Activated CD8-positive, alpha-beta memory T cell treated with anti-CD3 and anti-CD28 coated beads for 4 hours (primary cell): ENCODE measurements at places on chromosomes 3 and 15.

- no peak for DNase-seq
These were observed 26.3 kb downstream of the PXYLP1 start for GRCh38 chr3:141257961-141258360.

- no peak for DNase-seq
These were observed 3.2 kb downstream of the MAPKBP1 start for GRCh38 chr15:41777421-41777973.

- no peak for DNase-seq
These were observed 42.0 kb upstream of the OTOL1 start for GRCh38 chr3:161454615-161455014.

- DNase-seq = no peak
These were observed 326.7 kb downstream of the NTRK3 start for GRCh38 chr15:87929841-87930240.

DNA sequence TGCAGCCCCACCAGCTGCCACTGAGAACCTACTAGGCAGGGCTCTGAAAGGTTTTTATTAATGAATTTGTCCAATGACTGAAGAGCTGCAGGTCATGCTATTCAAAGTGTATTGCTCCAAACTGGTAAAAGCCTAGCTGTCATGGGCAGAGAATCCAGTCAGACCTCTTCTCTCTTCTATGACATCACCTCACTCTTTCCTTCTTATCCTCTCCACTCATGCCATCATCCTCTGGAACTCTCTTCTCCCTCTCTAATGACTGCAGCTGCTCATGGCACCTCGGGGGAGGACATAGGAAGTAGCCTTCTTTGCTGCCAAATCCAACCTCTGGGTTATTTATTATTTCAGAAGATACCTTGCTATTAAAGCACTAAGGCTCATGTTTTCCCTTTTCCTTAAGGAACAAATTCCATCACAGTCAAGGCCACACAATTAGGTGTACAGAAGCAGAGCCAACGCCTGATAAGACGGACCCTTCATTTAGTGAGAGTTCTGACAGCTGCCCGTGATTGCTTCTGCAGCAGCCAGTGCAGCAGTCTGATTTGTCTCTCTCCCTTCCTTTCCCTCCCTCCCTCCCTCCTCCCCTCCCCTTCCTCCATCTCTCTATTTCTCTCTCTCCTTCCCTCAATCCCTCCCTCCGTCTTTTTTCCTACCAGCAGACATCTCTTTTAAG lies 87.0 kb upstream of the ONECUT1 start:
- DNase-seq = no peak

DNA sequence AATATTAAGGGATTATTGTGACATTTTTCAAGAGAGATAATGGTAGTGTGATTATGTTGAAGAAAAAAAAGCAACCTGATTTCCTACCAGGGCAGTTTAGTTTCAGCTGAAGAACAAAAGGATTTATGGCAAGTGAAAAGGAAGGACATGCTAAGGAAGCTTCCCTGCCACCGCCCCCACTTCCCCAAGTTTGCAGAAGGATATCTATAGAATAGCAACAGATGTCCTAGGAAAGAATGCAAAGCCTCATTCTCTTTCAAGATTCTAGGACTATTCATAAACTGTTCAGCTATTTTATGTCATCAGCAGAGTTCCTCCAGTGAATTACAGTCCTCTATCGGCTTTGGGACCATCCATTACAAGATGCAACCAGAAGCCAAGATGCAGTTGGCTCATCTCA lies 160.8 kb downstream of the SATB1 start:
- no peak for DNase-seq

GRCh38 chr3:24406900-24407299 lies 87.8 kb downstream of the THRB start:
- no peak for DNase-seq

DNA sequence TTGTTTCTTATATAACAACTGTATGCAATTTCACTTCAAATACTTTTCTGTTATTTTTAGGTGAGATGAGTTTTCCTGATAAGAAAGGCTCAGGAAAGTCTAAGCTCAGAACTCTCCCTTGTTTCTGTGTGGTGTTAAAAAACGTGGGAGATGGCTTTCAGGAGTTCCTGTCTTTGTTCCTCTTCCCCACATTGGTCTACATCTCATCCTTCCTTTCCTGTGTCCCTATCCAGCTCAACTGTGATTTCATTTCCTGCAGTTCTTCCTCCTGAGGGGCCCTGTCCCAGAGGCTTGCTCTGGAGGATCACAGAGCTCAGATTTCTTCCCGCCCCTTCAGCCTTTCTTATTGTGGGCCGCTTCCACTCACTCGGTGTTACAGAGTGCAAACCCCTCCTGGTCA lies 11.2 kb downstream of the SEC13 start:
- no peak for DNase-seq

- DNase-seq = no peak
These were observed 16.5 kb downstream of the SLC51A start for GRCh38 chr3:196232882-196233251.

DNA sequence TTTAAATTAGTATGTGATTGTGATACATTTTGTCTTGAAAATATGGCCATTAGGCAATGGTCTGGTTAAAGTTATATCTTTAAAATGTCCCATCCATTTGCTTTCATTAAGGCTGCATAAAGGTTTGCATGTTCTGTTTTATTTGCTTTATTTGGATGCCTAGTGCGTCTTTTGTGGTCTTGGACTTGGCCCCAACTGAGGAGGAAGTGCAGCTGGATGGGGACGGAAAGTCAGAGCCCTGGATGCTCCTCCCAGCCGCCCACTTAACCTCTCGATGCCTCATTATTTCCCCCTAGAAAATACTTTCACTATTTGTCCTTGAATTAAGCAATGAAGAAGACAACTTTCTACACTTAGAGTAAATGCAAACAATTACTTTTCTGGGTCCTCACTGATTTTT lies 898.2 kb downstream of the MCTP2 start:
- DNase-seq = no peak

- DNase-seq = no peak
These were observed 302.2 kb downstream of the FOXP1 start for GRCh38 chr3:71281280-71281679.

DNA sequence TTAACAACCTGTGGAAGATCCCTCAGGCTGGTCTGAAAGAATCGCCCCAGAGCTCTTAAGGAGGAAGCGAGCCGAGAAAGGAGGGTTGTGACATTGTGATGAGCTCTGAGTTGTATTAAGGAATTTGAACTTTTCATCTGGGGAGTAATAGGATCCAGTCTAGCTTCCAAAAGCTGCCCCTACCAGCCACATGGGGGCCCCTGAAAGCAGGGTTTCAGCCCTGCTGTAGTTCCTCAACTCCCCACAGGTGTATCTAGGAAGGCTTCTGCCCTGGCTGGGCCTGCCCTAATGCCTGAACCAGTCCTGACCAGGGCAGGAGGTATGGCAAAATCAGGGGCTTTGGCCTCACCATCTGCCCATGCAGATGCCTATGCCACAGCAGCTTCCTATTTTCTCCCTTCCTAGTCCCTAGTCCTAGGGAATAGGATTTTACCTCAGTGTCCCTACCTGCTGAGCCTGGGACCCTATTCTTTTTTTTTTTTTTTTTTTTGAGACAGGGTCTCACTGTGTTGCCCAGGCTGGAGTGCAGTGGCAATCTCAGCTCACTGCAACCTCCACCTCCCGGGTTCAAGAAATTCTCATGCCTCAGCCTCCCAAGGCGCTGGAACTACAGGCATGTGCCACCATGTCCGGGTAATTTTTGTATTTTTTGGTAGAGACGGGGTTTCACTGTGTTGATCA lies 5.0 kb upstream of the AP3S2 start:
- DNase-seq = no peak

DNA sequence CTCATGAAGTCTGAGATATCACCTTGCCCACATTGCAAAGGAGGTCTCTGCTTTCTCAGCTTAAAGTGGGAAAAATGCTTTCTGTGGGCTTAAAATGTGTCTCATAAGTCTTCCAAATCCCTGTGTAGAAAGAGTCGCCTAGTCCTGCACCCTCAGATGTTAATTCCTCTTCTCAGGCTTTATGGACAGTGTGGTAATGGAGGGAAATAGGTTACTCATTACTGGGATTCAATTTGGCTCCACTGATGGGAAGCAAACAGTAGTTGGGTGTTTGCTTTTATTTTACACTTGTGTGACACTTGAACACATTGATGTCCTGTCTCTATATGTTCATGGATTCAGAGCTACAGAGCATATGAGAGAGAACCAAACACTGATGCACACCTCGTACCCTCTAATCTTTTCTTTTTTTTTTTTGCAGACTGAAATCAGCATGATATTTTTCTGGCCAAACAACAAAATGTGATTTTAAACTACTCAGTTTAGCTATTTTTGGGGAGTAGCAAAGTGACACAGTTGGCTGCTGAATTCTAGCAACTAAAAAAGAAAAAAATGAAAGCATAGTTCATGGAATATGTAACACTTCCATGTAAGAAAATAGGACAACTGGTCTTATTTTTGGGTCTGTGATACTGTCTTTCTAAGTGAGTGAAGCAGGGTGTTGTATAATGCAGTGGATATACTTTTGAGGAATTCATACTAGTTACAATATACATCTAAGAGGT lies 8.6 kb downstream of the PTPRG start:
- DNase-seq = no peak

DNA sequence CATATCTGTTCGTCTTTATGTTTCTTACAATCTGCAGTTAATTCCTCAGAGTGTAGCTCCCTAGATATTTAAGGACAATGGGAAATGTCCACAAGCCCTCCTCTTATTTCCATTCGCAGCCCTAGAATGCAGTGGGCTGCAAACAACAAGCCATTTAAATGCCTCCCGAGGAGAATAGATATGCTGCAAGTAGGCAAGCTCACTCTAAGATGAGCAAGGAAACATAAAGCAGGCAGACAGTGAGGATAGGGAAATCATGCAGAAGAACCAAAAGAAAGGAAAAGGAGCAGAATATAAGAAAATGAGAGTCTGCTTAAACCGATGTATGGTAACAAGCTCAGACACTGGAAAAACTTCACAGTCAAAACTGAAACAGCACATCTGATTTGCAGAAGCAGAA lies 561.9 kb downstream of the GBE1 start:
- DNase-seq = no peak

DNA sequence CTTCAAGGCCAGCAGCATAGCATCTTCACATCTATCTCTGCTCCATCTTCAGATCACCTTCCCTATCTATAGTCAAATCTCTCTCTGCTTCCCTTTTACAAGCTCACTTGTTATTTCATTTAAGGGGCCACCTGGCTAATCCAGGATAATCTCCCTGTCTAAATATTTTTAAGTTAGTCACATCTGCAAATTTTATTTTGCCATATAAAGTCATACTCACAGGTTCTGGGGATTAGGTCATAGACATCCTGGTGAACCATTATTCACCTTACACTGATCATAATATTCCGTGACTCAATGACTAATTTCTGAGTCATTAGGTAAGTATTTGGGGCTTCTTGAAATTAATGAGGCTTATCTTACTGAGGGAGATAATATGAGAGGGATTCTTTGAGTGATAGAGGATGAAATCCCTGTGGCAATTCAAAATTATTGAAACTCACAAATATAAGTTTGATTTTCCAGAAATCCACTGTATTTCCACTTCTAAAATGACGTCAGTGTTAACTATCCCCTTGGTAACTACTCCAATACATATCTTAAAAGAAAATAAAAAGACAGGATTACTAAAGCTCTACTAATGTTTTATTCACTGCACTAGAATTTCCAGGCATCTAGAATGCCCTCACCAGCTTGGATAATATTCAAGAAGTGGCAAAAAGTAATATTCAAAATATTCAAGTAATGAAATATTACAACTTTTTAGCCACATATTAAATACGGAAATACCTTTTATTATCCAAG lies 93.7 kb upstream of the RBMS3 start:
- DNase-seq = no peak

DNA sequence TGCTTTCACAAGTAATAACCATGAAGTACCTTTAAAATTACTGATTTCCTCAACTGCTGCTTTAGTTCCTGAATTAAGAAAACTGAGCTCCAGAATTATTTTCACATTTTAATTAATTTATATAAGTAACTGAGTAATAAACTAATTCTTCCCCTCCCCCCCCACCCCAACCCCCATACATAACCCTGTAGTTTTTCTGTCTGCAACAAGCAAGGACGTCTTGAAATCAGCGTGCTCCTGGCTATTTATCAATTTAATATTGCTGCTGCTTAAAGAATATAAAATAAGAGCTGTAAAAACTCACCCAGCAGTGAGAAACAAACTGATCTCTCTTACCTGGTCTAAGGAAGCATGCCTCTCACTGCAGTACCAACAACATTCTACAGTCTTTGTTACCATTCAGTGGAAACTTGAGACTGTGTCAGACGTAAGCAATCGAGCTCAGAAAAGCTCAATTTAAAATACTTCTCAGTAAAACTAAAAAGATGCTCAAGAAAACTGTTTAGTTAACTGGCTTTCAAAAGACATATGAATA lies 121.0 kb downstream of the TFDP2 start:
- DNase-seq = no peak
